ENCODE measurements at places on chromosomes 7 and 10.

GRCh38 chr10:102656026-102656425 is 11.7 kb downstream of the TRIM8 start:
- no peak for DNase-seq

GRCh38 chr7:21542891-21543527 is at the start of gene DNAH11:
DNAH11 (plus strand) TSS chr7:21543039; CDS start chr7:21543246, 207 bp downstream.
- DNase-seq: peak; percentile 10

DNA sequence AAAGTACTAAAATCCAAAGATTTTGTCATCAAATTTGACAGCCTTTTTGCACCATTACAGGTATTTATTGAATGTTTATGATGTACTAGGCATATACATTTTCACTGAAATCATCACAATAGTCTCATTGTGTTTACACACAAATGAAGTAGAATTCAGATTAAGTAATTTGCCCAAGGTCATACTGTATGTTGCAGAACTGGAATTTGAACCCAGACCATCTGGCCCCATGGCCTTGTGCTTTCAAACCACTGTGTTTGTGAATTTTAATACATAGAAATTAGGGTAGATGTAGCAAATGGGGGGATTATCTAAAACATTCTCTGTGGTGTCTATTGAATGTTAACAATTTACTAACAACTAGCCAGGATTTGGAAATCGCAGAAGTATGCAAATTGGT is 94.8 kb downstream of the POLL start:
- DNase-seq: no peak

DNA sequence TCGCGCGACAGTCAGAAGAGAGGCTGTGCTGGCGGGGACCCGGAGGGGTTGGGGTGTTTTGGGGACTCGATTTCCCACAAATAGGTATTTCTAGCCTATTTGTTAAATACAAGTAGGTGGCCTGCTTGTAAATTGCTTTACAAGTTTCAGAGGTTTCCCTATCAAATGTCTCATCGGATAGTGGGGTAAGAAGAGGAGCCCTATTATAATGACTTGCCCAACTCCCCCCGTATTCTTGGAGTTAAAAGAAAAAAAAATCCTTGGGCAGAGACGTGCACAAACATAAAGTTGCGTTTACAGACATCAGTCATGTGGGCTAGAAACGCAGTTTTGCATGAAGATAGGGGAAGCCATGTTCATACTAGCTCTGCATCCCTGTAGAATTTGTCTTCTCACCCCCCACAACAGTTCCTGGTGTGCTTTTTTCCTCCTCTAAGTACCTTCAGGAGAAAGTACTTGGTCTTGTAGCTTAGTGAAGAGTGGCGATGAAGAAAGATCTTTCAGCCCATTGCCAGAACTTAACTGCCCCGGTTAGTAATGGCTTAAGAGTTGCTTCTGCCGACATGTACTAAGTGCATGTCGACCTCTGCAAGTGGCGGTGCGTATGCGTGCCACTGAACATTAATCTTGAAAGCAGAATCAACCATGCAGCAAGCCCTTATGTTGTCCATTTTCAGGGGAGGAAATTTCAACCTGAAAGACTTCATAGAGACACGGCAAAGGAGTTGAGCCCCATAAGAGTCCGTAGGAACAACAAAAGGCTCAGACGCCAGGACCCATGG is 832 bp upstream of the TIAL1 start:
- DNase-seq: no peak

- no peak for DNase-seq
These were observed 129.1 kb upstream of the FOXK1 start for GRCh38 chr7:4552985-4553384.

- DNase-seq: no peak
These were observed 13.9 kb downstream of the KLHDC10 start for GRCh38 chr7:130084037-130084875.

- no peak for DNase-seq
These were observed 104.9 kb downstream of the CDK14 start for GRCh38 chr7:90701021-90701420.

All from posterior cingulate gyrus (tissue), 11 donors.